Left ventricle myocardium superior (tissue), 1 donor: ENCODE measurements at places on chromosomes 12 and 14. TPM values are rescaled to one million over a fixed set of nuclear protein-coding genes. Genes with fewer than 3 reads are reported as not detected.
A peak's percentile ranks its signal among the peaks of the same experiment; 100 is the strongest.

Gene PDE3A
- total RNA-seq = 171 TPM

Gene EIF2S3B
- not detected for total RNA-seq

Gene SERPINA12
- total RNA-seq = not detected

Gene LIN7A
- 14.4 TPM for total RNA-seq

Gene INSM2
- total RNA-seq = not detected

Gene FAM161B
- 3.8 TPM for total RNA-seq

- DNase-seq = no peak
Measured at GRCh38 chr12:86196465-86196864, 59.7 kb downstream of the MGAT4C start.

DNA sequence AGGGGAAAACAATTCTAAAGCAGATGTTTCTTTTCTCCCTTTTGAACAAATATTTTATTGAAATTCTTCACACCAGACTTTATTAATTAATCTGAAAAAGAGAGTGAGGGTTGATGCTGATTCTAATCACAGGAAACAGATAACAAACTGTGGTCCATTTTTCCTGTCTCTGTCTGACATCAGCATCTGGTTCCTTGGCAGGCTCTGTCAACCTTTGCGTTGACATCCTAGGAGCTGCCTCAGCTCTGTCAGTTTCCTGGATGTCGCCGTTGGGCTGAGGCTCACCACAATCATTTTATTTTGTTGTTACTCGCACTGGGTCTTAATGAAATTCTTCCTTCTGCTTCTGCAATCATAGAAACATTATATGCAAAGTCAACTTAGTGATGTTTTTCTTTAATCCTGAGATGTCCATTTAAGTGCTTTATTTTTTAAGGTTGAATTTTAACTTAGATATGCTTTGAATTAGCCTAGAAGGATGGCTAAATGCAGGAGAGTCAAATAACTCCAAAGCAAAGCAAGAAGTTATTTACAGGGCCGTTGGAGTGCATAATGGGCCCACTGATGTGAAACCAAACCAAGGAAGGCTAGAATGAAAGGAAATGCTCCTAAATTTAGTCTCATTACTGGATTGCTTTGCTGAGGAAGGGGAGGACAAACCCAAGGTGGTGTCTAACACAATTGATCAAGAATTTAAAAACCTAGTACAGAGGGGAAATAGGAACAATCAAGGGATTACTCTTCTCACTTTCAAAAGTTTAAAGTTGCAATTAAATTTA is 542.4 kb downstream of the FLRT2 start:
- no peak for DNase-seq

DNA sequence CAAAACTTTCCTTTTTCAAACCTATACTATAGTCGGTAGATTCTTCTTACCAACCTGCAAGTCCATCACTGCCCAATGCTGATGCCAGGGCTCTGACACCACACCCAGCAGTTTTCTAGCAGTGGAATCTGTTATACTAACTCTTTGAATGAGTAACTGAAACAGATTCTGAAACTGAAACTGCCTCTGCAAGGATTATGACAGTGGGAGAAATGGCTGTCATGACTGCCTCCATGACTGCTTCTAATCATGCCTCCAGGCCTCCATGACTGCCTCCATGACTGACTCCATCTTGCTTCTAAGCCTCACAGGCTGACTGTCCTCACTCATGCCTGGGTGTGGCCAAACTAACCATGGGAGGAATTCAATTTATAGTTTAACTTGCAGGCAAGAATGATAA is 29.4 kb upstream of the OXA1L start:
- no peak for DNase-seq

DNA sequence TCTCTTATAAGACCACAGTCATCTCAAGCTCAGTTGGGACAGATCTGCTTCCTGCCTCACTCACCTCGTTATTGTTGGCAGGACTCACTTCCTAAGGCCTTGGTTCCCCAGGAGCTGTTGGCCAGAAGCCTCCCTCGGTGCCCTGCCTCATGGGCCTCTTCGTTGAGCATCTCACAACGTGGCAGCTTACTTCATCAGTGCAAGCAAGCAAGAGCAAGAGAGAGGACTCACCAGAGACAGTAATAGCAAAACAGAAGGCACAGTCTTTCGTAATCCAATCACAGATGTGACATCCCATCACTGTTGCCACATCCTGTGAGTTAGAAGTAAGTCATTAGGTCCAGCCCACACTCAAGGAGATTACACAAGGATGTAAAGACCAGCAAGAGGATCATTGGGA is 5.1 kb upstream of the NUMB start:
- no peak for DNase-seq

DNA sequence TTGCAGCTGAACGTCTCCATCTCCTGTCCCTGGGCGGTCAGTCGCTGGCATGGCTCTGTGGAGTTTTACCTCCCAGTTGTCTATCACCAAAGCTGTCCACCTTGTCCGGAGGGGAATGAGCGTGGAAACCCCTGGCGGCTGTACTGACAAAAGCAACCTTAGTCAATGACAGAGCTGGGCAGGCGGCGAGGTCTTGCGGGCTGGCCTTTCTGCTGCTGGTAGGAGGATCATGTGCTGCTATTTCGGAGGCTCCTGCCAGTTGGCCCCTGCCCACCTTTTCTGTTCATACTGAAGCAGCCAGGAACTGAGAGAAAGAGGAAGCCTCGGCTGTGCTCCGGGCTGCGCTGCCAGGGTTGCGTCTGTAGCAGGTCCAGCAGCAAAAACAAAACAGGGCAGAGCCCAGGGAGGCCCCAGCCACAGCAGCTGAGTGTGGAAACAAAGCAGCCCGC is 57.7 kb downstream of the HMGA2 start:
- DNase-seq = peak; percentile 89

DNA sequence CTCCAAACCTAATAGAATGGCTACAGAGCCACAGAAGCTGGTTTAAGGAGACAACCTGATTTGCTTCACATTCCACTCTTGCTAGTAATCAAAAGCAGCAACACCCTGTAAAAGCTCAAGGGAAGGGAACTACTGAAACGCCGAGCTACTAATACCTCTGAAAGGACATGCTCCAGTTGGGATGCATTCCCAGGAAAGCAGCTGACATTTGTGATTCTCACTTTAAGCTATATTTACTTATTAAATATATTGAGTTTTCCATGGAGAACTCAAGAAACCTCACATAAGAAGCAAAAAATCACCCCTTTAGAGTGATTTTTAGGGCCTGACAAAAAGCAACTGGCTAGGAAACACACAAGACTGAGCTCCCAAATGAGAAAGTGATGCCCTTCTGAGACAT is 1073.0 kb upstream of the FLRT2 start:
- DNase-seq = no peak

GRCh38 chr12:54988402-54989054 is 4.0 kb upstream of the TESPA1 start:
- peak; percentile 95 for DNase-seq

GRCh38 chr12:122022393-122023338 is 982 bp downstream of the BCL7A start:
- DNase-seq = peak; percentile 55

- no peak for DNase-seq
Measured at GRCh38 chr12:11837216-11837934, 187.9 kb downstream of the ETV6 start.

GRCh38 chr12:3885277-3886094 is 12.3 kb upstream of the PARP11 start:
- DNase-seq = no peak

DNA sequence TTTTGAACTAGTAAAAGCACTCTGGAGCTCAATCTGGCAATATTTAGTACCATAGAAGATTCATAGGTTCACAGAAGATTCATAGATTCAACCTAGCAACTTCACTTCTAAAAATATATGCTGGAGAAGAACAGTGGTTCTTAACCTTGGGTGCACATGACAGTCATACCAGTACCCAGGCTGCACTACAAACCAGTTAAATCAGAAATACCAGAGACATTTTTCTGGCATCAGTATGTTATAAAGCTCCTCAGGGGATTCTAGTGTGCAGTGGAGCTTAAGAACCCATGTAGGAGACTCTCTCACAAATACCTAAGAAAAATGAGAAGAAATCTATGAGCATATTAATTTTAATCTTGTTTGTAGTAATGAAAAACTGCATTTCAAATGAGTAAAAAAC is 46.6 kb downstream of the CNTN1 start:
- no peak for DNase-seq
